Activated T-cell treated with anti-CD3 and anti-CD28 coated beads for 1 hour (primary cell): ENCODE measurements at places on chromosomes 3 and 15.

- no peak for DNase-seq
Measured at GRCh38 chr3:101879623-101880284, 30.4 kb downstream of the NFKBIZ start.

DNA sequence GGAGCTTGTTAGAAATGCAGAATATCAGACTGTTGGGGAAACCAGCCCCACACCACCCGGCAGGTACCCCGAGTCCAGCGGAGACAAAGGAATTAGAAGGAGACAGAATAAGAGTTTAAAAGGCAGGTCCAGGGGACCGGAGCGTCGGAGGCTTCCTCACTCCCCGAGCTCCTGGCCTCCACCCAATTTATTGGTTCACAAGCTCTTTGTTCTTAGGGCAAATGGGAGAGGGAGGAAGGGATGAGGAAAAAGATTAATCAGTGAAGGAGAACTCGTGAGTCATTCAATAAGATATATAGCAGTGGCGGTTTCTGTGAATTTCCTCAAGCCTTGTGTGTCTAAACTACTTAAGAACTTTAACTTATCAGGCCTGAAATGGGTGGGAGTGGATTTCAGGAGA lies 32.1 kb upstream of the WDR72 start:
- DNase-seq, result no peak

- DNase-seq, result no peak
Measured at GRCh38 chr3:192155194-192155593, 572.1 kb downstream of the FGF12 start.

GRCh38 chr3:131020122-131020693 lies 6.4 kb downstream of the ASTE1 start:
- DNase-seq, result no peak

GRCh38 chr3:187736418-187736871 lies 8.8 kb downstream of the BCL6 start:
- DNase-seq, result no peak

- DNase-seq, result no peak
Measured at GRCh38 chr3:31265646-31266428, 266.9 kb upstream of the STT3B start.

GRCh38 chr15:101255615-101256241 lies 3.9 kb upstream of the CHSY1 start:
- no peak for DNase-seq

GRCh38 chr15:80483725-80484161 lies 79.6 kb downstream of the ARNT2 start:
- DNase-seq, result no peak

DNA sequence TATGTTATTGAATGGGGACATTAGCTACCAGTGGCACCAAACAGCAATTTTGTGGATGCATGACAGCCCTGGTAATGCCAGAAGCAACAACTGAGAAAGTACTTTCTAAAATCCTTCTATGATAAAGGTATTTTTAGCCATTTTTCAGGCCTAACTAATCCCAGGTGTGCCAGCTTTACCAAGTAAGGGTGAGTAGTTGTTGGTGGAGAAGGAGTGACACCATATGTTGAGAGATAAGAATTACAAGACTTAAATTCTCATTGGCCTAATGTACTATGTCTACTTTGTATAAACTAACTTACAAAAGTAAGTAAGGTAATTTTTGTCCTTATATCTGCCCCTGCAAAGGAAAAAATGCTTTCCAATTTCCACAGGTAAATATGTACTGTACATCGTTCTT lies 4.1 kb upstream of the COX17 start:
- DNase-seq, result no peak

GRCh38 chr15:99090011-99090699 lies 14.7 kb upstream of the SYNM start:
- no peak for DNase-seq

- DNase-seq, result no peak
Measured at GRCh38 chr3:38985581-38985980, 66.2 kb downstream of the SCN11A start.

GRCh38 chr3:156670077-156670476 lies 4.3 kb upstream of the TIPARP start:
- no peak for DNase-seq
